Mammary epithelial cell (primary cell): ENCODE measurements at places on chromosomes 6 and 20. TPM values are rescaled to one million over a fixed set of nuclear protein-coding genes. Genes with fewer than 3 reads are reported as not detected.

The KHDRBS2 gene
- not detected in 2 replicates for total RNA-seq

The ADGB gene
- not detected for total RNA-seq

The USP49 gene
- 3.6 and 5.3 TPM in 2 replicates for total RNA-seq

The SLC17A3 gene
- total RNA-seq = not detected in 2 replicates

The DNMT3B gene
- 1.2 TPM for total RNA-seq

The SLC22A7 gene
- not detected in 2 replicates for total RNA-seq

The DPPA5 gene
- total RNA-seq = not detected in 2 replicates

The CRISP2 gene
- not detected for total RNA-seq

The BPIFB1 gene
- total RNA-seq = not detected in 2 replicates

The ZNF322 gene
- total RNA-seq = 17.8 TPM

The ACTL10 gene
- 0.99 and 1.4 TPM in 2 replicates for total RNA-seq

The MAPK13 gene
- total RNA-seq = 11.8 TPM

The MTHFD1L gene
- total RNA-seq = 77.7 and 112 TPM in 2 replicates

The ZNF334 gene
- total RNA-seq = 4.3 TPM

The SPEF1 gene
- 0.21 and 0.26 TPM in 2 replicates for total RNA-seq

The PRICKLE4 gene
- 0.75 and 1.5 TPM in 2 replicates for total RNA-seq

The SLC52A3 gene
- not detected in 2 replicates for total RNA-seq
